Dorsolateral prefrontal cortex (tissue), 122 donors: ENCODE measurements at places on chromosomes 2 and 18. TPM values are rescaled to one million over a fixed set of nuclear protein-coding genes. Genes with fewer than 3 reads are reported as not detected.

- DNase-seq, result no peak
Observed at GRCh38 chr18:21803495-21803894, 62.9 kb downstream of the MIB1 start.

- DNase-seq, result no peak
Observed at GRCh38 chr2:187461294-187462261, 13.5 kb upstream of the CALCRL start.

DNA sequence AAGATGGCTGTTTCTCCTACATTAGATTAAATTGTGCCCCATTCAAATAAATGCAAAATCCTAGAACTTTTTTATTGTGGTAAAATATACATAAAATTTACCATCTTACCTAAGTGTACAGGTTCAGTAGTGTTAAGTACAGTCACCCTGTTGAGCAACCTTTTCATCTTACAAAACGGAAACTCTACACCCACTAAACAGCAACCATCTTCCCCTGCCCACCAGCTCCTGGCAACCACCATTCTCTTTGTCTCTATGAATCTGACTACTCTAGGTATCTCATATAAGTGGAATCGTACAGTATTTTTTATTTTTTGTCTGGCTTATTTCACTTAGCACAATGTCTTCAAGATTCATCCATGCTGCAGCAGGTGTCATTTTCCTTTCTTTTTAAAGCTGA lies 53.0 kb downstream of the ASXL2 start:
- DNase-seq, result no peak

GRCh38 chr2:118032169-118033013 lies 18.5 kb upstream of the CCDC93 start:
- DNase-seq, result no peak

- DNase-seq, result no peak
Observed at GRCh38 chr2:105438104-105438929, 39.5 kb upstream of the FHL2 start.

HPCAL1 gene
- 143 TPM for total RNA-seq

RAD51AP2 gene
- total RNA-seq, result 0.82 TPM

SP9 gene
- total RNA-seq, result 2.9 TPM
